CD4-positive, alpha-beta T cell treated with Interleukin-4 for 4 hours (primary cell): ENCODE measurements at places on chromosomes 12 and 14.
A peak's percentile ranks its signal among the peaks of the same experiment; 100 is the strongest.

DNA sequence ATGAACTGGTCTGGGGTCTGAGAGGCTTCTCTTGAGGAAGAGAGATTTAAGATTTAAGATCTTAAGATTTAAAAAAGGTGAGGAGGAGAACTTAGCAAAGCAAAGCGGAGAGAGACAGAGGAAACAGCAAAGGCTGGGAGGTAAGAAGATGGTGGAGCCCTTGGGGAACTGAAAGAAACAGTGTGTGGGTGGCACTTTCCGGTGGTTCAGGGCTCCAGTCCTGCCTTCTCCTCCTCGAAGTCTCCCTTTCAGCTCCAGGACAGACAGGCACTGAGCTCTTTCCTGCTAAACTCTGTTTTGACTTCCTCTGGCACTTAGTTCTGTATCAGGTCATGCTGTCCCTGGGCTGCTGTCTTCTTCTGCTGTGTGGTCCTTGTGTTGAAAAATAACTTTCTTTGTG, 298.7 kb upstream of the SRRM4 start:
- no peak for DNase-seq

- no peak for DNase-seq
Measured at GRCh38 chr12:27551172-27551840, 27.3 kb downstream of the PPFIBP1 start.

DNA sequence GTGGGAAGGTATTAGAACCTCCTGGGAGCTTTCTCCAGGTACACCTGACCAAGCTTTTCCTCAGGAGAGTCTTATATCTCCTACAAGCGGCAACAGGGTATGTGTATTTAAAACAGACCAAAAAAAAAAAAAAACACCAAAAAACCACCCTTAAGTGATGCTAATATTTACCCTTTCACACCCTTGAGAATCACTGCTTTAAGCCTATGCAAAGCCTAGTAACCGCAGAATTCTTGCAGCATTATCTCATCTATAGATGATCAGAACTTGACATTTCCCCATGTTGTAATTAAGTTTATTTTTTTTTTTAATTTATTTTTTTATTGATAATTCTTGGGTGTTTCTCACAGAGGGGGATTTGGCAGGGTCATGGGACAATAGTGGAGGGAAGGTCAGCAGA, 19.3 kb downstream of the ZNF641 start:
- no peak for DNase-seq

DNA sequence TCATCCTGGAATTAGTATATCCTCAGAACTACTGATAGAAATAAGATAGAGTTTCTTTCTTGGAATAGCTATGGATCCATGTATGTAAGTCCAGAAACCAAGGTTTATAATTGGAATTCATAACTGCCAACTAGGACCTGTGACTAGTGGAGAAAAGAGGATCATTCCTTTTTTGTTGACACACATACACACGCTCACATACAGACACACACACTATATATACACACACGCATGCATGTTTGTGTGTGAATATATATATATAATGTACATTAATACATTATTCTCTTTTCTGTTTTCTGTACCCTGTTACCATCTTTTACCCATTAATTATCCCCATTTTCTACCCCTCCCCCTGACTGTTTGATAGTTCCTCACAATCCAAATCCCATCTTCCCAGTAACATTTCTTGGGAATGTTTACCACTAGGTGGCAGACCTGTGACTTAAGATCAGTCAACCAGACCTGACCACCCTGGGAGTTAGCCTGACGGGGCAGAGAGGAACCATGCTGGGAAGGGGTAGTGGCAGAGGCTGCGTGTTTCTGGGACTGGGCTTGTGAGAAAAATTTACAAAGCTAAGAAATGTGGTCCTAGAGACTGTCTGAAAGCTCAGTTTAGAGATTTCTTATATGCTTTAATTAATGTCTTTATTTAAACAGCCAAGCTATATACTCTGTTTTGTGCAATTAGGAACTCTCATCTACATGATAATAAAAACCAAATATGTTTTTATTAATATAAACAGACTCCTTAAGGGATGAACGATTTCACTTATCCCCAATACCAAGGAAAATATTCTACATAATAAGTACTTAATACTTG, 308.0 kb downstream of the PPFIA2 start:
- no peak for DNase-seq

DNA sequence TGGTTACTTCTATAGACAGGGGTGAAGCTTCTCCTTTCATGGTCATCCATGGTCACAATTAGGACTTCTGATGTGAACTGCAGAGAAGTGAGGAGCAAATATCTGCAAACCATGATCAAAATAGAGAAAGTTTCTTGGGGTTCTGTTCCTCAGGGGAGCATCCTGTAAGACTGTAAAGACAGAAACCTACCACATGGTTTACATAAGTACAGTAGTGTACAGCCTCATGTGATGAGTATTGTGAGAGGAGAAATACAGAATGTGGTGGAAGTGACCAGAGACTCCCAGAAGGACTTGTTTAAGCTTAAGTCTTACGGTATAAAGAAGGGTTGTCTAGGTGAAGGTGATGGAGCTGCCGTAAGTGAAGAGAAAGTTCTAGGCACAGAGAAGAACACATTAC, 484.7 kb downstream of the LRIG3 start:
- DNase-seq = no peak

DNA sequence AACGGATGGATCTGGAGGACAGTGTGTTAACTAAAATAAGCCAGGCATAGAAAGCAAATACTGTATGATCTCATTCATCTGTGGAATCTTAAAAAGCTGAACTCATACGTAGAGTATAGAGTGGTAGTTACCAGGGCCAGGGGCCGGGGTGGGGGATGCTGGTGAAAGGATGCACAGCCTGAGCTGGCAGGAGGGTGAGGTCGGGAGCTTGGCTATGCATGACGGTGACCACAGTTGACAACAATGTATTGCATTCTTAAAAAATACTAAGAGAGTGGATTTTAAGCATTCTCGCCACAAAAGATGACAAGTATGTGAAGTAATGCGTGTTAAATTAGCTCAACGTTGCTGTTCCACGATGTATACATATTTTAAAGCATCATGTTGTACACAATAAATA, 351.3 kb downstream of the TMEM121 start:
- DNase-seq = no peak

GRCh38 chr14:95770777-95771176, 56.9 kb upstream of the TCL1A start:
- DNase-seq = no peak

- no peak for DNase-seq
Measured at GRCh38 chr12:91542067-91542466, 359.4 kb upstream of the DCN start.

DNA sequence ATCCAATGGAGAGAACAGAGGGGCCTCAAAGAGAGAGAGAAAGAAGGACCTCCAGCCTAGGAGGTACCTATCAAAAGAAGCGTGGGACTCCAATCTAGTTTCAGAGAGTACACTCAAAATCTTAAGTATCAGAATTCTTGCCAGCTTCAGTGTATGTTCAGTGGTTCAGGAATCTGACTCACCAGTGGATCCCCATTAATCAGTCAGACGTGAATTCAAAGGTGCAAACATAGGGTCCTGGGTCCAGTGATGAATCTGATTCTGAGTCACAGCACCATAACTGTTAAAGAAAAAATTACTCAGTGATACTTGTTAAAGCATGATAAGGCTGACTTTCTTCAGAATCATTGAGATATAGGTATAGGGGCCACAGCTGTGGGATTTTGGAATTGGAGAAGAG, 33.2 kb downstream of the ETNK1 start:
- peak; percentile 34 for DNase-seq

GRCh38 chr14:57979376-57980048, 113.6 kb upstream of the SLC35F4 start:
- no peak for DNase-seq

- DNase-seq = no peak
Measured at GRCh38 chr12:101424620-101425019, 17.0 kb upstream of the ARL1 start.

DNA sequence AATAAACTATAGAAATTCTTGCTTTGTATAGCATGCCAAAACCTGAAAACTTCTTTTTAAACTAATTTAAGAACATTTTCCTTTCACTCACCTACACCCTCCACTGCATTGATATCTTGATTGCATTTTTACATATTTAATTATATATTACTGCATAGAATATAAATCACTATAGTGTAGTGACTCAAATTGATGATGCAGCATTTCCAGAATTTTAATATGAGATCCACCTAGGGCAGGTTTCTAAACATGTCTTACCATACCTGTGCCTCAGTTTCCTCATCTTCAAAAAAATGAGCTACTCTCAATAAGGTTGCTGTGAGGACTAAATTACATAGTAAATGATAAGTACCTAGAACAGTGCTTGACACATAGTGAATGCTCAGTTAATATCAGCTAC, 881.5 kb downstream of the RPS29 start:
- no peak for DNase-seq

DNA sequence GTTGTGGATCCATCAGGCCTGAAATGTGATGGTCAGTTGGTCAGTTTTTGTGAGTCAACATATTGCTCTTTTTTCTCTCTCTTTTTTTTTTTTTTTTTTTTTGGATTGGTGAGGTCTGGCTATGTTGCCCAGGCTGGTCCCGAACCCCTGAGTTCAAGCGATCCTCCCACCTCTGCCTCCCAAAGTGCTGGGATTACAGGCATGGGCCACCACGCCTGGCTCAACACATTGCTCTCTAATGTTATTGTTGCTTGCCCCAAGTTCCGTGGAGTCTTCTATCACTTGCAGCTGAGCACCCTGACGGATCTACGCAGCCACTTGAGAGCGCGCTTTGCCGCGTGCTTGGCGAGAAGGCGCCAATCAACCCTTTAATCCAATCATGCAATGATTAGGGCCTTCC, 69.5 kb upstream of the DIO3 start:
- no peak for DNase-seq

GRCh38 chr14:22630486-22630885, 13.7 kb downstream of the OR6J1 start:
- no peak for DNase-seq

DNA sequence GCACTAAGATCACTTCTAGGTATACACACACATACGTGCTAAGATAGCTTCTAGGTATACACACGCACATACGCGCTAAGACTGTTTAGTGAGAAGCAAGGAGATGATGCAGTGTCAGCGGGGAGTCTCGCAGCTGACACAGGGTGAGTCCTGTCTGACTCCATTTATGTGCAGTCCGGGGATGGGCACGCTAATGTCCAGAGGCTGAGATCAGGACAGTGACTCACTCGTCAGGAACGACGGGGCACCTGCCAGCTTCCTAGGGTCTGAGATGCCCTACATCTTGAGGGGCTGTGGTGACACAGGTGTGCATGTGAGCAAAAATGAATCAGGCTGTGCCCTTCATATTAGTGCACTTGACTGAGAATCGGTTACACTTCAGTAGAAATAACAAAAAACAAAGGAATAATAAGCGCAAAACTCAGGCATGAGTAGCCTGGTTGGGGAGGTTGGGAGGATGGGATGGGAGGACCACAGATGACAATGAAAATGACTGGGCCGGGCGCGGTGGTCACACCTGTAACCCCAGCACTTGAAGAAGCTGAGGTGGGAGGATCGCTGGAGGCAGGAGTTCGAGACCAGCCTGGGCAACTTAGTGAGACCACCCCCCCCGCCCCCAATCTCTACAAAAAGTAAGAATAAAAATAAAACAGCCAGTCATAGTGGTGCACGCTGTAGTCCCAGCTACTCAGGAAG, 29.1 kb upstream of the ULK1 start:
- no peak for DNase-seq

GRCh38 chr12:101527682-101528081, 52.5 kb downstream of the SPIC start:
- no peak for DNase-seq

- no peak for DNase-seq
Measured at GRCh38 chr12:24561882-24562770, 386.8 kb downstream of the BCAT1 start.

DNA sequence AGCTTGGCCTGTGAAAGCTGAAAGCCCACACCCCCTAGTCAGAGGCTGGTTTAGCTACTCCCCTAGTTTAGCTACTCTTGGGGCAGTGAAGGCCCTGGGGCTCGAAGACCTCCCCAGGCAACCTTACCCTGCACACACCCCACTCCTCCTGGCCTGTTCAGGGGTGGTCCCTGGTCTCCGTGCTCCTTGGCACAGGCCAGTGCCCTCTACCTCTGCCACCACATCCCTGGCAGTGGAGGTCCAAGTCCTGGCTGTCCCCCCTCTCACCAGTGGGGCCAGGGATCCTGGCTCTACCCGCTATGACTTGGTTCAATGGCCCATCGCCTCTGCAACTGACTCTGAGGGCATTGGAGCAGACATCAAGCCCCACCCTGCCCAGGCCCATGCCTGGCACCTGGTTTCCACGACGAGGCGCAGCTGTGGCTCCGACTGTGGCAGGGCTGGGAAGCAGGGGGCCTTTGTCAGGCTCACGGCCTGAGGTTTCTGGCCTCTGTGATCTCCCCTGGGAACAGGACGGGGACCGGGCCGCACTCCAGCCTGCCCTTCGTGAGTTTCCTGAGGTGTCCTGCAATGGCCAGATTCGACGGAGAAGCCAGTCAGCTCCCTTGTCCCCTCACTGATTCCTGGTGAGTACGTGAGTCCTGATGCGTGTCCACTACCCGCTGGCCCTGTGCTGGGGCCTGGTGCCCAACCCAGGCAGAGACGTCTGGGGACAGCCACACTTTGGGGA, 5.7 kb downstream of the TMEM121 start:
- no peak for DNase-seq

DNA sequence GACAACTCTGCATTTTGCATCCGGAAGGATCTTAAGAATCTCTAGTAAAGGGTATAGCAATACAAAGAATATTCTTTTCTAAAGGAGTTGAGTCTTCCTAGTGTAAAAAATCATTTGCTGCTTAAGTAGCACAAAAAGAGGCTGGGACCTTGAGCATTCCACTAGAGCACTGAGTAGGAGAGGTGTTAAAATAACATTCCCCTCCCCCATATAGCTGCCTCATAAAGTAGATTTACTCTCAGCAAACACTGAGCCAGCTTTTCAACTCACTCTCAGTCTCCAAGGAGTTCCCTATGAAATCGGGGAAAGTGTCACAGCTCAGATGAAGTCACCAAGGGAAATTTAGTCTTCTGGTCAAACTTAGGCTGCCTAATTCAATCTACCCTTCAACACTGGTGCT, 592.7 kb downstream of the ETNK1 start:
- DNase-seq = no peak

GRCh38 chr14:53715193-53715721, 241.4 kb downstream of the BMP4 start:
- DNase-seq = no peak

GRCh38 chr12:23098110-23098509, 473.1 kb downstream of the ETNK1 start:
- DNase-seq = no peak

DNA sequence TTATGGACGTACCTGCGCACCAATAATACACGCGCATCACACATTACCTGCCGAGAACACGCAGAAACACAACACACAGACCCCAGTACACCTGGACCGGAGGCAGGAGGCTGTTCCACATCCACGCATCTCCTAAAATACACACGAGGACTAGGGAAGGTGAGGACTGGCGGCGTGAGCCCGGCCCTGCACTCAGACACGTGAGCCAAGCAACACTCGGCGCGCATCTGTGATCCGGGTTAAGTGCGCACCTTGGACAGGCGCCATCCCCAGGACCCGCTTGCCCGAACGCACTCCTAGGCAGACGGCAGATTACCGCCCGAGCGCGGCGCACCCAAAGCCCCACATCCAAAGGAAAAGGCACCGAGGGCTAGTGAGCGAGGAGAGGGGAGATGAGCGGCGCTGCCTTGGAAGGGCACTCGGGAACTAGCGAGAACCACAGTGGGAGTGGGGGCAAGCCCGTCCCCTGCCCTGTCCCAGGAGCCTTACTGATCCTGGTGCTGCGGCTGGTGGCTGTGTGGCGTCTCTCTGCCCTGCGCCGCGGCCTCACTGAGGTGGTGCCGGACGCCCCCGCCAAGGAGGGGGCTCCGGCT, 417 bp downstream of the GLS2 start:
- DNase-seq = no peak
